ENCODE measurements at places on chromosomes 2 and 18.

DNA sequence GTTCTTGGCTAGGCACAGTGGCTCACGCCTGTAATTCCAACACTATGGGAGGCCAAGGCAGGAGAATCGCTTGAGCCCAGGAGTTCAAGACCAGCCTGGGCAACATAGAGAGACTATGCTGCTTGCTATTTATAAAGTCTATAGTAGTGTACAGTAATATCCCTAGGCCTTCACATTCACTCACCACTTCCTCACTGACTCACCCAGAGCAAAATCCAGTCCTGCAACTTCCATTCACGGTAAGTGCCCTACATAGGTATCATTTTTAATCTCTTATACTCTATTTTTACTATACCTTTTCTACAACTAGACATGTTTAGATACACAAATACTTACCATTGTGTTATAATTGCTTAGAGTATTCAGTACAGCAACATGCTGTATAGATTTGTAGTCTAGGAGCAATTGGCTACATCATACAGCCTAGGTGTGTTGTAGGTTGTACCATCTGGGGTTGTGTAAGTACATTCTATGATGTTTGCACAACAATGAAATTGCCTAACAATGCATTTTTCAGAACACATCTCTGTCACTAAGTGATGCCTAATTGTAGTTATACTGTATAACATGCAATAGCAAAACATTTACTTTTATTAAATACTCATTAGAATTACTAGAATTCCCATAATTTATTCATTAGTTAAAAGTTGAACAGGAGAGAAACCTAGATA lies 8.8 kb downstream of the DHX57 start:
- H3K27me3 ChIP-seq: no peaks in the 10 kb centered on the region
- no peak for DNase-seq
- no peak overlapping the region for H3K27ac ChIP-seq
- H3K4me1 ChIP-seq: no peaks in the 10 kb centered on the region
- no peaks in the 10 kb centered on the region for H3K36me3 ChIP-seq

DNA sequence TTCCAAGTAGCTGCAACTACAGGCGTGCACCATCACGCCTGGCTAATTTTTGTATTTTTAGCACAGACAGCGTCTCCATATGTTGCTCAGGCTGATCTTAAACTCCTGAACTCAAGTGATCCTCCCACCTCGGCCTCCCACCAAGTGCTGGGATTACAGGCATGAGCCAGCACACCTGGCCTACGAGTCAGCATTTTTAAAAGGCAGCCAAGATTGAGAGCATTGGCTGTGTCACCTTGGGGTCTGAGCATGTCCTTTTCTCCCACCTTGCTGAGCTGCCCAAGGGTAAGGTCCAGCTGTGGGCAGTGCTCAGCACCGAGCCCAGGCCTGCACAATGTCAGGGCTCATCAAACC lies 142.8 kb upstream of the LMAN1 start:
- no peaks in the 10 kb centered on the region for H3K4me1 ChIP-seq
- DNase-seq: no peak
- no peaks in the 10 kb centered on the region for H3K36me3 ChIP-seq
- no peaks in the 10 kb centered on the region for H3K27me3 ChIP-seq

- no peaks in the 10 kb centered on the region for H3K27me3 ChIP-seq
- no peak overlapping the region for H3K27ac ChIP-seq
- DNase-seq: no peak
- no peaks in the 10 kb centered on the region for H3K4me1 ChIP-seq
- H3K4me3 ChIP-seq: no peak overlapping the region
- no peaks in the 10 kb centered on the region for H3K36me3 ChIP-seq
These were observed 211.0 kb downstream of the CTNNA2 start for GRCh38 chr2:79723830-79724229.

- no peak for DNase-seq
- H3K4me3 ChIP-seq: no peak overlapping the region
- no peaks in the 10 kb centered on the region for H3K36me3 ChIP-seq
- no peaks in the 10 kb centered on the region for H3K27me3 ChIP-seq
- no peaks in the 10 kb centered on the region for H3K4me1 ChIP-seq
These were observed 38.7 kb upstream of the DDX18 start for GRCh38 chr2:117775703-117776219.

GRCh38 chr2:157592948-157593347 lies 35.7 kb downstream of the ACVR1C start:
- no peak overlapping the region for H3K4me3 ChIP-seq
- no peaks in the 10 kb centered on the region for H3K4me1 ChIP-seq
- no peak for DNase-seq
- H3K27ac ChIP-seq: no peak overlapping the region
- H3K27me3 ChIP-seq: no peaks in the 10 kb centered on the region

DNA sequence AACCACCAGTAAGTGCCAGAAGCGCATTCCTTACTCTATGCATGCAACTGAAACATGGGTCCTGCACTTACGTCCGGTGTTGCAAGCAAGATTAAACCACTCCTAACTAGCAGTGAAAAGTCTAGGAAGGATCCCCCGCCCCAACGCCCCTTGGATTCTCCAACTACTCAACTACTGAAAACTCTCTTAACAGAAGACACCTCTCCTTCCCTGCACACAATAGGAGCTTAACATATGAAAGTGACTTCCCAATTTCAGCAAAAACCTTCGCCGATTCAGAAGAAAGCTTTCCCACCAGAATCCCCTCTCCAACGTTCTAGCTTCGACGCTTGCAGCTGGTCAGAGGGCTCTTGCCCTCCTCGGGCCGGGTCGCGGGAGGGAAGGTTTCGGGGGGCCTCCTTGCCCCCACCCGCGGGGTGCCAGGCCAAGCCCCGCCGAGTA lies 578 bp downstream of the IWS1 start:
- H3K4me1 ChIP-seq: no peaks in the 10 kb centered on the region
- H3K36me3 ChIP-seq: no peaks in the 10 kb centered on the region
- no peak for DNase-seq
- peak overlapping the region; percentile 87 for H3K4me3 ChIP-seq
- H3K27me3 ChIP-seq: no peaks in the 10 kb centered on the region

DNA sequence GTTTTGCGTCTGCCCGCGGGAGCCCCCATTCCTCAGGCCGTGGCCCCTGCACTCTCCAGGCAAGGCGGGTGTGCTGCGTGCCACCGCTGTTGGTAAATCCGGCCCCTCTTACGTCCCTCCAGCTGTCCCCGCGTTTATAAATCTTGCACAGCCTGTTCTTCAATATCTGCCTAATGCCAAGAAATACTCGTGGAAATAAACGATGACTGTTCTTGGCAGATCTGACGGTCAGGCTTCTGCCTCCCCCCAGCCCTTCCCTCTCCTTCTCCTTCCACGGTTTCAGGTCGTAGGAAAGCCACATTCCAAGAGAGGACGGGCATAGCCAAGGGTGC lies 20.5 kb downstream of the ODC1 start:
- no peaks in the 10 kb centered on the region for H3K4me1 ChIP-seq
- no peaks in the 10 kb centered on the region for H3K27me3 ChIP-seq
- no peak overlapping the region for H3K27ac ChIP-seq
- DNase-seq: no peak
- H3K4me3 ChIP-seq: no peak overlapping the region

DNA sequence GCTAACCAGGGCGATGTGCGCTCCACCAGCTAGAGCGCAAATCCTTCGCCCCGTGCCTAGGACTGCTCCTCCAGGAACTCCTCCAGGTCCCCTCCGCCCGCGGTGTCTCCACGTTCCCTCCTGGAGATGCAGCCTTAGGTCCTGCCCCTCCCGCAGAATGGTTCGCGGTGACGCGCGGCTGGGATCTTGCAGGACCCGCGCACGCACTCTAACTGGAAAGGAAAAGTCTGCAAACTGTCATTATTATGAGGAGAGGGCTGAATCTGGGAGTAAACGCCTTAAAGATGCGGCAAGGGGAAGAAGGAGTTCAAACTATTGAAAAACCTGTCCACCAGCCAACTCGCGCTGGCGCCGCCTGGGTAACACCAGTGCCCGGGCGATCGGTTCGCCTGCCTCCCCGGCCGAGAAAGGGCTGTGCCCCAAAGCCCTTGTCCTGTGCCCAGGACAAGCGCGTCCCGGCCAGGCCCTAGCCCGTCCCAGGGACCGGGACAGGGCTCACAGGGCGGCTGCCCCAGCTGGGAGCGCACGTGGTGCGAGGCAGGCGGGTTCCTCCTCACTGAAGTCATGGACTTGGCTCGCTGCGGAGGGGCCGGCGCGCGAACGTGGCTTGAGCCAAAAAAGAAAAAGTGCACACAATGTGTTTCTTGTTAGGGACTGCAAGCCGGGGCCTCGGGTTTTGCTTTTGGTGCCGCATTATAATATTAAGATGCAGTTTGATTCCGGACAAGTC lies 5.5 kb upstream of the ID2 start:
- no peaks in the 10 kb centered on the region for H3K4me1 ChIP-seq
- DNase-seq: peak; percentile 85
- H3K27me3 ChIP-seq: no peaks in the 10 kb centered on the region
- H3K27ac ChIP-seq: peak overlapping the region; percentile 95
- peak overlapping the region; percentile 71 for H3K4me3 ChIP-seq

DNA sequence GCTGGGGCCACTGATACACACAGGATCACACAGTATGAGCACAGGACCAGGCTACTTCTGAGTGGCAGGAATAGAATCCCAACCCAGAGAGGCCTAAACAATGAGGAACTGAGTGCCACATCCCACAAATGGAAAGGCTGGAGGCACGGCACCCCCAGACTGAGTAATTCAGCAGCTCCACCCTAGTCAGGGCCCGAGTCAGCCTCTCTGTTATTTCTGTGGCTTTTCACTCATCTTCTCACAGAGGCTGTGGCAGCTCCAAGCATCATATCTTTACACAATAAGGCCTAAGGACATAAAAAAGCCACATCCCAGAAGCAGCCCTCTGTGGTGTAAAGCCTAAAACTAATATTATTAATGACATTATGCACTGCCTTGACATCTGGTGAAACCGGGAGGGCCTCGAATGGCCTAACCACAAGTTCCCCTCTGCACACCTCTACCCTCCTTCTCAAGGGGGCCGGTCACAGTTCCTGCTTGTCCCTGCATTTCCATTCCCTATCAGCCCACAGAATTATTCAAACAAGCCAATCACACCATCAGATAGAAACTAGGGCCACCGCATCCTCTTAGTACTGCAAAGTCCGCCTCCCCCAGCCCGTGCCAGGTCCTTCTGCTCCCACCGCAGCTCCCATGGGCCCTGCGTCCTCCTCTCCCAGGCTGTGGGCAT lies 12.5 kb upstream of the MAL start:
- no peak overlapping the region for H3K4me3 ChIP-seq
- no peak overlapping the region for H3K27ac ChIP-seq
- H3K36me3 ChIP-seq: no peaks in the 10 kb centered on the region
- H3K27me3 ChIP-seq: no peaks in the 10 kb centered on the region

GRCh38 chr2:128325611-128326181 lies 7.0 kb upstream of the HS6ST1 start:
- H3K27ac ChIP-seq: peak overlapping the region; percentile 45
- H3K36me3 ChIP-seq: no peaks in the 10 kb centered on the region
- H3K4me3 ChIP-seq: no peak overlapping the region
- no peaks in the 10 kb centered on the region for H3K27me3 ChIP-seq
- no peaks in the 10 kb centered on the region for H3K4me1 ChIP-seq
- DNase-seq: peak; percentile 48

DNA sequence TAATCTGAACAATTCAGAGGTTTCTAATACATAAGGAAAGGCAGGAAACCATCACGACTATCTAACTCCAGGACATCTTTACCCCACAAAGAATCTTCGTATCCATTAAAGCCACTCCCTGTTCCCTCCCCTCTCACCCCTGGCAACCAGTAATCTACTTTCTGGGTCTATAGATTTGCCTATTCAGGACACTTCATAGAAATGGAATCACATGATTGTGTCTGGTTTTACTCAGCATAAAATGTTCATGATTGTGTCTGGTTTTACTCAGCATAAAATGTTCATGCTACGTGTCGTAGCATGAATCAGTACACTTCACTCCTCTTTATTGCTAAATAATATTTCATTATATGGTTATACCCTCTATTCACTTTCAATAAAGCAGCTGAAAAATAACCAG lies 11.6 kb downstream of the FECH start:
- no peaks in the 10 kb centered on the region for H3K27me3 ChIP-seq
- H3K27ac ChIP-seq: no peak overlapping the region
- no peak for DNase-seq
- peaks cover 4% of the 10 kb centered on the region for H3K36me3 ChIP-seq

DNA sequence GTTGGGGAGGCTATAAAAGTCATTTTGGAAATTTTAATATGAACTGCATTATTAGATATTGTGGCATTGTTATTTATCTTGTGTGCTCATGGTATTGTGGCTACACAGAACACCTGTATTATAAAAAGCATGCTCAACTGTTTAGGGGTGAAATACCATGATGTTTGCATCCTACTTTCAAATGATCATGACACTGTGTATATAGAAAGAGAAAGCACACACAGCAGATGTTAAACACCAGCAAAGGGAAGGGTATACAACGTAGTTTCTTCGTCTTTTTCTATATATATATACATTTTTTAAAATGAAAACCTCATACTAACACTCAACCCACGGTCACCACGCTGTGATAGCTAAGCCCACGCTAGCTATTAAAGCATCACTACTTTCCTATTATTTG lies 27.1 kb downstream of the STARD7 start:
- H3K4me1 ChIP-seq: no peaks in the 10 kb centered on the region
- no peak overlapping the region for H3K4me3 ChIP-seq
- H3K36me3 ChIP-seq: no peaks in the 10 kb centered on the region
- no peak for DNase-seq

DNA sequence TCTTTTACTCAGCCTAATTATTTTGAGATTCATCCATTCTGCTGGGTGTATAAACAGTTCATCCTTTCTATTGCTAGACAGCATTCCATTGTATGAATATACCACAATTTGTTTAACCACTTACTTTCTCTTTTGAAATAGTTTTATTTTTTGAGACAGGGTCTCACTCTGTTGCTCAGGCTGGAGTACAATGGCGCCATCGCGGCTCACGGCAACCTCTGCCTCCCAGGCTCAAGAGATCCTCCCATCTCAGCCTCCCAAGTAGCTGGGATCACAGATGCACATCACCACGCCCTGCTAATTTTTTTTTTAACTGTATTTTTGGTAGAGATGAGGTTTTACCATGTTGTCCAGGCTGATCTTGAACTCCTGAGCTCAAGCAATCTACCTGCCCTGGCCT lies 54.5 kb downstream of the USP37 start:
- H3K4me3 ChIP-seq: no peak overlapping the region
- H3K27me3 ChIP-seq: no peaks in the 10 kb centered on the region
- H3K27ac ChIP-seq: no peak overlapping the region

DNA sequence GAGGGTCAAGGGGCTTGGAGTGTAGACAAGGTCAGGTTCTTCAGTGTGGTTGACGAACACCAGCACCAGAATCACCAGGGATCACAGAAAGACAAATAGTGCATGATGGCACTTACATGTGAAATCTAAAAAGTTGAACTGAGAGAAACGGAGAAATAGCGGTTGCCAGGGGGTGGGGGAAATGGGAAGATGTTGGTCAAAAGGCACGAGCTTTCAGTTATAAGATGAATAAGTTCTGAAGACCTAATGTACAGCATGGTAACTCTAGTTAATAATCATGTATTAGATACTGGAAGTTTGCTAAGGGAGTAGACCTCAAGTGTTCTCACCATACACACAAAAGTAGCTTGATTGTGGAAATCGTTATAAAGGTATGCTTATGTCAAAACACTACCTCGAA lies 43.7 kb upstream of the DARS1 start:
- no peak overlapping the region for H3K4me3 ChIP-seq
- H3K36me3 ChIP-seq: no peaks in the 10 kb centered on the region
- no peaks in the 10 kb centered on the region for H3K27me3 ChIP-seq
- no peak overlapping the region for H3K27ac ChIP-seq
- no peak for DNase-seq

All from breast epithelium (tissue), 4 donors.